ENCODE measurements at places on chromosomes 5 and 9. TPM values are rescaled to one million over a fixed set of nuclear protein-coding genes. Genes with fewer than 3 reads are reported as not detected.

DNA sequence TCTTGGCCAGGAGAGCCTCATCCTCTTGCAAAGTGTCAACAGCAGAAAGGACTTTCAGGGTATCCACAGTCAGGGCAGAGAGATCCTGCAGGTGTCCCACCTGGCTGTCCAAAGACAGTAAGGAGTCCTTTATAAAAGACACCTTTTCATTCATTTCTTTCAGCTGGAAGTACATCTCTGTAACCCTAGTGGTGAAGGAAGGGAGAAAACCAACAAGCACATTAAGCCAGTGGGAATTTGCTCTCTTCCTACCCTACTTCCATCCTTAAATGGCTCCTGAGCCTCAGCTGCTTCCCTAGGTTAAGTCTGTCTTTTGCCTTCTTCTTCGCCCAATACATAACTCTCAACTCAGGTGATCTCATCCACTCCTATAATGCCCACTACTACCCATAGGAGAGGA is 124.8 kb downstream of the TRPM6 start:
- no peak for DNase-seq

GRCh38 chr9:126635661-126636439 is 22.1 kb downstream of the LMX1B start:
- DNase-seq = no peak

- no peak for DNase-seq
These were observed 65.2 kb upstream of the GLIS3 start for GRCh38 chr9:4365055-4365454.

- no peak for DNase-seq
These were observed 157.2 kb downstream of the MELK start for GRCh38 chr9:36729906-36730305.

DNA sequence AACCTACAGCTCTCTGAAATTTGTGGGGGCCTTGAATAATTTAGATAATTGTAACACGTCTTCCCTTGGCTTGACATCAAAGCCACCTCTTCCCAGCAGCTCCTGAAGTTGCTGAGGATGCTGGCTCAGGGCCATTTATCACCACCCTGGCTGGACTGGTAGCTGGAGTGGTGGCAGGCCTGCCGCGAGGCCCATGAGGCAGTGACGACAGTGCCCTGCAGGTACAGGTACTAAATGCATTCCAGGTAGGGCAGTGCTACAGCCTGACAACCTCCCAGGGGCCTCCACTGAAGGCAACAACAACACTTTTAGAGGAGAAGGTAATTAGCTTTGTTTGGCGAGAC is 270.2 kb upstream of the KLF4 start:
- no peak for DNase-seq

- peak; percentile 81 for DNase-seq
These were observed 893 bp upstream of the SH2D3C start for GRCh38 chr9:127779136-127779981.

- DNase-seq = no peak
These were observed 58.2 kb downstream of the CRB2 start for GRCh38 chr9:123414204-123414603.

DNA sequence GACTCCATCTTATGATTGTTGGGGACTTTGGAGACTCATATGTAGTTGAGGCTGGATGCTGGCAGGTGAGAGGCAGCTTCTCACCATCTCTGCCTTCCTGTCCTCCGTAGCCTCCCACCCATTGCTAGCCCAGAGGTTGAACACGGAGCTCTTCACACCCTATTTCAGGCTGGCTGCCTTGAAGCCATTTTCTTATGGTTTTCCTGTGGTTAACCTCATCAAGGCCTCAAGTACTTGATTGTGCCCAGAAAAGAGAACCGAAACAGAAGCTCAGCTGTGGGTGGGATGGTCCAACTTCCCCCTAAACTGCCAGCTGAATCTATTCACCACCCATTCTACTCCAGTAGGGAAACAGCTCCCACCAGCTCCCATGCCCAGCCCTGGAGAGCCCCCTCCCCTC is 102.9 kb downstream of the LIFR start:
- DNase-seq = peak; percentile 83

GRCh38 chr5:170333161-170333910 is 35.8 kb upstream of the LCP2 start:
- DNase-seq = peak; percentile 86

PCDHB8 gene
- not detected for total RNA-seq

- DNase-seq = no peak
These were observed 142.1 kb downstream of the LHFPL2 start for GRCh38 chr5:78506261-78507024.

PCDHA12 gene
- not detected for total RNA-seq

DNA sequence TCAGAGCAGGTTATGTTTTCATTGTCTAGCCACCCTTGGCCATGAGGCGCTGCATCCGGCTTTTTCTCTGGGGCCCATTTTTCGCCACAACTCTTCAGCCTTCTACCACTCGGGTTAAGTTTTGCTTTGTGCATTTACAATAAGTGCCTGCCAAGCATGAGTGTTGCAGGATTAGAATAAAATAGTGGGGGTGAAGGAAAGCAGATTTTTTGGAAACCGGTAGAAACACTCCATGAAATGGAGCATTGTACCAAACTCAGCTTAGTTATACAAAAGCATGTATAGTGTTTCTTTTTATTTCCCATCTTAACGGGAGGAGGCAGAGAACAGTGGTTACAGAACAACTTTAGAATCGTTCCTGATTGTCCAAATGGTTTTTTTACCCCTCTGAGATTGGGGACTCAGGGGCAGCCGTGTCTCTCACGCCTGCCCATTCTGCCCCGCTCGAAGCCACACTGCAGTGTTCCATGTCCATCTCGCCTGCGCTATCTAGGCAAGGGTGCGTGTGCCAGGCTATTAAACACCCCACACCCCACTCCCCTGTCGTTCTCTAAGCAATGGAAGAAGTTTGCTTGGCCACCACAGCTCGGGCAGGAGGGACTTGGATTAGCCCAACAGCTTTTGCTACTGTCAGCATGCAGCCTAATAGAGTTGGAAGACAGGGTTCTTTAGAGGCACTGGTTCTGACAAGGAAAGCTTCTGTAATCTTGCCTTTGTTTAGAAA is 268.8 kb upstream of the WWC1 start:
- no peak for DNase-seq

ANKRD31 gene
- total RNA-seq = 0.26 TPM

GRCh38 chr9:89839449-89839848 is 234.6 kb downstream of the GADD45G start:
- DNase-seq = peak; percentile 37

- DNase-seq = no peak
These were observed 63.9 kb downstream of the CDC14B start for GRCh38 chr9:96555567-96556386.

- no peak for DNase-seq
These were observed 12.7 kb downstream of the CSF1R start for GRCh38 chr5:150073677-150074076.

DNA sequence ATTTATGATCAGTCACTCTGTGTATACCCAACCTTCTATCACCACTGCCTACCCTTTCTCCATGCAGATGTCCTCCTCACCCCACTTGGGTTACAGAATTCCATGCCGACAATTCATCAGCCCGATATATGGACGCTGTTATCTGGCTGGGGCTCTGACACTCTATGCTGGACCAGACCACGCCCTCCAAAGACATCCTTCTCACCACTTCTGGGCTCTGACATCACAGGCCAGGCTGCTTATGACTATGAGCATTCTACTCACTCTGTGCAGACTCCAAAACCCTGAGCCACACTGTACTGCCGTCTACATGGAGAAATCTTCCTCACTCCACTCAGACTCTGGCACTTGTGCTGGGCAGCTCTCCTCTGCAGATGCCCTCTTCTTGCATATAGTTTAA is 7.6 kb upstream of the AK3 start:
- DNase-seq = no peak

GRCh38 chr5:146079695-146080373 is 25.5 kb downstream of the PLAC8L1 start:
- DNase-seq = peak; percentile 62

GRCh38 chr9:123660691-123661466 is 269.0 kb downstream of the DENND1A start:
- DNase-seq = no peak

IFNA13 gene
- total RNA-seq = not detected

GRCh38 chr5:125575891-125576505 is 829.6 kb upstream of the ZNF608 start:
- DNase-seq = no peak

- DNase-seq = no peak
These were observed 12.2 kb downstream of the TENT4A start for GRCh38 chr5:6725421-6725820.

DNA sequence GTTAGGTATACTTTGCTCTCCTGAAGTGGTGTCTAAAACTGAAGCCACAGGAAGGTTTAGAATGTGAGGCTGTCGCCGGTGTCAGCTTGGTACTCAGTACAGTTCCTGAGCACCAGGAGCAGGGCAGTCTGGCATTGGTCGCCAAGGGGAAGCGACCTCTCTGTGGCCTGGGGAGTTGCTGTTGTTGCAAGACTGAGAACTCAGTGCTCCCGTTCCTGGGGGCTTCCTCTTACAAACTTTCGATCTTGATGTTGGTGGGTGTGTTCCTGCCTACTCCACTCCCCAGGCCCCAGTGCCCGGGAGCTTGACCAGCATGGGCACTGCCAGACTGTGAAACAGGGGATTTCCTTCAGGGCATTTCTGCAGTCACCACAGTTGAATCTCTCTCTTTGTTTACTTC is 52.4 kb upstream of the PPARGC1B start:
- no peak for DNase-seq

- no peak for DNase-seq
These were observed 80.4 kb upstream of the GNAQ start for GRCh38 chr9:78112004-78112403.

TERT gene
- total RNA-seq = 0.82 TPM
